ENCODE measurements at places on chromosomes 5 and 9.

DNA sequence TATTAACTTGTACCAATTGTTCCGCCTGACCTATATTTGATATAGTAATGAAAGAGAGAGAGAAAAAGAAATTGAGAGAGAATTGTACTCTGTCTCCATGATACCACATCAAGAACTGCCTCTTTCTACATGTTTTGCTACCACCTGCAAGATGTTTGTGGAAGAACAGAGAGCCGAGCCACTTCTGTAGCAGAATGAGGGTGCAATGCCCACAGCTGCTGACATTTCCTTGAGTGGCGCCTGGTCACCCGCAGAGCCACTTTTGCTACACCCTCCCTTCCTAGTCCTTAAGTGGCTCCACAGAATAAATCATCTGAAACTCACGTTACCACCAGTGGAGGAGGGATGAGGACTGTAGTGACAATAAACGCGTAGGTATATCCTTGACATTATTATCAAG, 17.1 kb upstream of the FAM81B start:
- H3K4me1 ChIP-seq: no peaks in the 10 kb centered on the region
- H3K36me3 ChIP-seq: no peaks in the 10 kb centered on the region
- H3K27ac ChIP-seq: no peak overlapping the region
- H3K4me3 ChIP-seq: no peak overlapping the region

- DNase-seq: no peak
- H3K4me3 ChIP-seq: no peak overlapping the region
Observed at GRCh38 chr9:123365881-123366528, 10.0 kb downstream of the CRB2 start.

- H3K27me3 ChIP-seq: peaks cover 48% of the 10 kb centered on the region
- no peak overlapping the region for H3K27ac ChIP-seq
- no peak for DNase-seq
- H3K4me3 ChIP-seq: no peak overlapping the region
- H3K36me3 ChIP-seq: no peaks in the 10 kb centered on the region
- peaks cover 4% of the 10 kb centered on the region for H3K4me1 ChIP-seq
Observed at GRCh38 chr9:115141612-115142011, 23.7 kb upstream of the TNC start.

GRCh38 chr9:115689331-115689730, 464.3 kb upstream of the PAPPA start:
- peaks cover 3% of the 10 kb centered on the region for H3K27me3 ChIP-seq
- H3K27ac ChIP-seq: no peak overlapping the region
- no peak for DNase-seq
- H3K4me3 ChIP-seq: no peak overlapping the region
- no peaks in the 10 kb centered on the region for H3K4me1 ChIP-seq

All from activated naive CD8-positive, alpha-beta T cell treated with anti-CD3 and anti-CD28 coated beads for 36 hours (primary cell).